ENCODE measurements at places on chromosomes 5 and 9.
A peak's percentile ranks its signal among the peaks of the same experiment; 100 is the strongest.

DNA sequence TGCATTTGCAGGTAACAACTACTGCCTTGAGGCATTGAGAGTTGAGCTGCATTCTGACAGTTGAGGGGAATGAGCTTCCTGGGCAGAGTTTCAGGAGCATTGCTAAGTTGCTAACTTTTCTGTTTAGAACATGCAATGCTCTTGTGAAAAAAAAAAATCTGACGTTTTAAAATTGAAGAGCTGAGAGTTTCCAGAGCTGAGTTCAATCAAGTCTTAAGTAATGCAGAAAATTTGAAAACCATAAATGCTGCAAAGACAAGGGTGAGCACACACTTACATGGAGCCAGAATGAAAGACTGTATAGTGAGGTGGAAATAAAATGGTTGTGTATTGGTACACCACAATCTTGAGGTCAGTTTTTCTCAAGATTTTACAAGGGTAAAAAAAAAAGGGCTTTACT lies 166.0 kb downstream of the GABRB2 start:
- DNase-seq = no peak

DNA sequence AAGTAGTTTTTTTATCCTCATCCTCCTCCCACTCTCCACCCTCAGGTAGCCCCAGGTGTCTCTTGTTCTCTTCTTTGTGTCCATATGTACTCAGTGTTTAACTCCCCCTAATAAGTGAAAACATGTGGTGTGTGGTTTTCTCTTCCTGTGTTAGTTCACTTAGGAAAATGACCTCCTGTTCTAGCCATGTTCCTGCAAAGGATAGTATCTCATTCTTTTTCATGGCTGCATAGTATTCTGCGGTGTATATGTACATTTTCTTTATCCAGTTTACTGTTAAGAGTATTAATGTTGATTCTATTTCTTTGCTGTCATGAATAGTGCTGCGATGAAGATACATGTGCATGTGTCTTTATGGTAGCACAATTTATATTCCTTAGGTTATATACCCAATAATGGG lies 68.4 kb upstream of the RANBP3L start:
- DNase-seq = no peak

DNA sequence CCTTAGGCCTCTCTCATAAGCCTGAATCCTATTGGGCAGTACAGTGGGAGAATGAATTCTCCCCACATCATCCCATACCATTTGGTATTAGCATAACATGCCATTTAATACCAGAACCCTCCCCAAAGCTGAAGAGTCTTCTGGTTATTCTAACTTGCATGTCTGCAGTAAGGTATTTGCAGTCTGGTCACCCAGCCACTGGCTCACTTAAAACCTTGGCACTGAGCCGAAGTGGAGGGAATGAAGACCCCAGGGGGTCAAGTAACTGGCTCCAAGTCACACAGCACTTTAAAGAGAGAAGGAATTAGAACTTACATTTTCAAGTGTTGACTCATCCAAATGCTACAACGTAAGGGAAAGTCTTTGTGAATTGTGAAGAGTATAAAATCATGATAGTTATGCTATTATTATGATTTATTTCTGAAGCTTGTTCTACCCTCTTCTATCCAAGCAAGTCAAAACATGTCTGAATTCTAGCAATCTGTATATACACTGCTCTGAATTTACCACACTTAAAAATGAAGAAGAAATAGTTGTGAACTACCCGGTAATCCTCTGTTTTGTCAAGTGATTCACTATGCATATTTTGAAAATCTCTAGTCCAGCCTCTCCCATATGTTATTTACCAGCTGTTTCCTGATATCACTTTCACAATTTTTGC lies 28.5 kb downstream of the GLRA1 start:
- no peak for DNase-seq

- peak; percentile 17 for DNase-seq
Observed at GRCh38 chr9:108787690-108788048, 68.1 kb downstream of the ACTL7B start.

DNA sequence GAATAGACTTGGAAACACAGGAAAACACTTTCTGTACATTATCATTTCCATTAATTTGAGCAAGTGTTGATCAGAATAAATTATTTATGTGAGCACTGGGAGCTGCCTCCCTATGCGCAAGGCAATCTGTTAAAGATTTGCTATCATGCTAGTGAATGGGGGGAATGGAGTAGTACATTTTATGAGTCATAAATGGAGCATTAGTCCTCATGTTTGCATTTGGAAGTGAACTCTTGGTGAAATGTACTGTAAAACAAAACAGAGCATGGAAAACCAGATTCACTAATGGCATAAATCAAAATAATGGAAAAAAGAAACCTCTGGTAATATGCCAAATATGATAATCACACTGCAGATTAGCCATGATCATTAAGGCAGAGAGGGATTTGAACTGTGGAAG lies 40.5 kb upstream of the TMC1 start:
- DNase-seq = no peak

- DNase-seq = no peak
Observed at GRCh38 chr5:41281215-41281810, 68.0 kb upstream of the C6 start.

DNA sequence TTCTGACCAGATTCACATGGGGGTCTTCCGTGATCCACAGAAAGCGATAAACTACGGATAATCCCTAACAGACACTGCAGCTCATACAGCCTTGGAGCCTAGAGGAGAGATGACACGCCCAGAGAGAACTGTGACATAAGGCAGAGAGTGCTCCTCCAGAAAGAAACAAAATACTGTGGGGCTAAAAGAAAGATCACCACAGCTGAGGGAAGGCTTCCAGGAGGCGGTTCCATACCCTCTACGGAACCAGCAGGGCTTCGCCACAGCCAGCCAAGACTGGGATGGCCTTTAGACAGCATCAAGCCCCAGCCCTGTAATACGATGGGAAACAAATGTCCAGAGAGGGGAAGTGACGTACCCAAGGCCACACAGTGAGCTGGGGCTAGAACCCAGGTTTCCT lies 19.3 kb downstream of the GPX3 start:
- DNase-seq = no peak

GRCh38 chr5:148836272-148837250 lies 10.2 kb downstream of the ADRB2 start:
- DNase-seq = no peak
